Cortex of kidney (tissue), 1 donor: ENCODE measurements at places on chromosomes 12 and 14.

DNA sequence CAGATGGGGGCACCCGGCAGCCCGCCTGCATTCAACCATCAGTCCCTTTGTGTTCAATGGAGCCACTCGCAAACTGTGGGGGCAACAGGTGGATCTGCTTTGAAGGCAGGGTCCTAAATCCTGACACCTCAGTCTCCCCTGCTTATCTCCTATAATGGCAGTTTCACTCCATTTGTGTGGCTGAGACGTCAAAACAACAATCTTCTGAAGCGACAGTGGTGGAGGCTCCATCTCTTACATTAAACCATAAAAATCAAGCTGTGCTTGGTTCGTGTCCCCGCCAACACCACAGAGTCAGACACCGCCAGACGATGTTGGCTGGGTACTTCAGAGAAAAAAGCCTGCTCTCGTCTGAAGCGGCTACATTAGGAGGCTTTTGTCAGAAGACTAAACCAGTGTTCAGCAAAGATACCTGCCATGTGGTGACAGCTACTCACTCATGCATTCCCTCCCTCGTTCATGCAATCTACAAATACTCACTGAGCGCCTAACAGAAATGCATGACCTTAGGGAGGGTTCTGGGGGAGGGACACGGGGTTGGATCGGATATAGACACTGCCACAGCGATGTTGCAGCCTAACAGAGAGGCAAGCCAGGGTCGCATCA, 253.9 kb downstream of the FOXN3 start:
- DNase-seq = no peak

- no peak for DNase-seq
Measured at GRCh38 chr12:47190905-47191304, 111.1 kb upstream of the AMIGO2 start.

DNA sequence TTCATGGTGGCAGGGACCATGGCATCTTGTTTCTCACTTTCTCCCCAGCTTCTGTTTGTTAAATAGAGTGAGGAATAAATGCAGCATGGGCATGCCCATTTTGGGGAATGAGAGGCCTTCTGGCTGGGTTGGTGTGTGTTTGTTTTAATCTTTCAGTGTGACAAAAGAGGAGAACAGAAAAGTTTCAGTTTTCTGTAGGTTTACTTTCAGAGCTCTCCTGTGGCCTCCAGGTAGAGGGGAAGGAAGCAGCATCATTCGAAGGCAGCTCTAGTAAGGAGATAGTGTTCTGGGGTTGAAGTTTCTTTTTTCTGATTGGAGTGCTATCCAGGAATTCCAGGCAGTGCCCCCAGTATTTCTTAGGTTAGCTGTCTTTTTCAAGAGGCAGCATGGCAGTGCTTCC, 15.3 kb downstream of the MSRB3 start:
- no peak for DNase-seq

DNA sequence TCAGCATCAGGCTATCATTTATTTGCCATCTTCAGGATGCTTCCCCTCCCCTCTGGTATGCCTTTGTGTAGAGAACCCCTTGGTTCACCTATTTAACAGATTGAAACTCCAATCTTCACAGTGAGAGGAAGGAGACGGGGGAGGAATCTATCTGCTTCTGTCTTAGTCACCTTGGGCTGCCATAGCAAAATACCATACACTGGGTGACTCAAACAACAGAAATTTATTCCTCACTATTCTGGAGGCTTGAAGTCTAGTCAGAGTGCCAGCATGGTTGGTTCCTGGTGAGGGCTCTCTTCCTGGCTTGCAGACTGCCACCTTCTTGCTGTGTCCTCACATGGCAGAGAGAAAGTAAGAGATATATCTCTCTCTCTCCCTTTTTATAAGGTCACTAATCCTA, 13.5 kb upstream of the EML1 start:
- DNase-seq = no peak

DNA sequence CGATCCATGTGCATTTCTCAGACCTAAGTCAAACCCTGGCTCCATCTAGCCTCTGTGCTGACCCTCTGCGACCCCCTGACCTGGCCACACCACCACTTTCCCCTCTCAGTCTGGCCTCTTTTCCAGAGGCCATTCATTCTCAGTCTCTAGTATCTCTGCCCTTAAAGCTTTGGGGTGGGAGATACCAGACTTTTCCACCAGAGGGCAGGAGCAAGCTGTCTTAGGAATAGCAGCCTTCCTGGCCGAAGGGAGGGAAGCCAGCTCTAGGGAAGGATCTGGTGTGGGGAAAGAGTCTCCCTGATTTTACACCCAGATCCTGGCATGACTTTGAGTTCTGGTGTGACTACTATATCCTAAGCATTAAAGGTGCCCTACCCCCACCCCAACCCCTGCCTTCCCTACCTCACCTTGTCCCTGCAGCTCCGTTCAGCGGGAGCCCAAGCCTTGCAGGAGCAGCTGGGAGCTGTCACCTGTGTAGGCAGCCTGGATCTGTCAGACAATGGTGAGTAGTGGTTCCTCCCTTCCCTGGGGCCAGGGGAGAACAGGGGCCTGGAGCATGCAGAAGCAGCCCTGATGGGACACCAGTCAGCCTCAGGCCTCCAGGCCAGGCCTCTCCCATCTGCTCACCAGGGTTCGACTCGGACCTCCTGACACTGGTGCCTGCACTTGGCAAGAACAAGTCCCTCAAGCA, 6.6 kb downstream of the CARMIL3 start:
- no peak for DNase-seq
